ENCODE measurements at places on chromosomes 2 and 18. TPM values are rescaled to one million over a fixed set of nuclear protein-coding genes. Genes with fewer than 3 reads are reported as not detected.
A peak's percentile ranks its signal among the peaks of the same experiment; 100 is the strongest.

- H3K4me3 ChIP-seq = no peak overlapping the region
- no peaks in the 10 kb centered on the region for H3K4me1 ChIP-seq
- DNase-seq = no peak
- H3K27ac ChIP-seq = no peak overlapping the region
- no peaks in the 10 kb centered on the region for H3K27me3 ChIP-seq
Observed at GRCh38 chr2:140359056-140359771, 1579.0 kb upstream of the NXPH2 start.

Gene LCT
- total RNA-seq = not detected

DNA sequence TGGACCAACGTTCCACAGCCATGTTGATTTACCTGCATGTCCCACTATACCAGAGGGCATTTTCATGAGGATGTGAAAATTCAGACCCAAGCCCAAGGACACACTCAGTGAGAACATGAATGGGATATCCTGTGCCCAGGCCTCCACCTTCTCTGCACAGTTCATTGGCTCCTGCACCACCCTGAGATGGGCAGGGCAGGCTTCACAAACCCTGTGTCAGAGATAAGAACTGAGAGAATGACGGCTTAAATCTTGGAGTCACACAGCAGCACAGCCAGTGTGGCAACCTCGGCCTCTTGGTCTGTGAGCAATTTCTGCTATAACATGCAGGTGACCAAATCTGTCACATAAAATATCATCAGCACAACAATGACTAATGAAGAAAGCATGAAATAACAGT, 71.9 kb downstream of the UXS1 start:
- no peak for DNase-seq
- no peak overlapping the region for H3K27ac ChIP-seq
- peaks cover 12% of the 10 kb centered on the region for H3K4me1 ChIP-seq
- H3K27me3 ChIP-seq = no peaks in the 10 kb centered on the region
- H3K36me3 ChIP-seq = peaks cover 99% of the 10 kb centered on the region

Gene ZSWIM2
- not detected for total RNA-seq

DNA sequence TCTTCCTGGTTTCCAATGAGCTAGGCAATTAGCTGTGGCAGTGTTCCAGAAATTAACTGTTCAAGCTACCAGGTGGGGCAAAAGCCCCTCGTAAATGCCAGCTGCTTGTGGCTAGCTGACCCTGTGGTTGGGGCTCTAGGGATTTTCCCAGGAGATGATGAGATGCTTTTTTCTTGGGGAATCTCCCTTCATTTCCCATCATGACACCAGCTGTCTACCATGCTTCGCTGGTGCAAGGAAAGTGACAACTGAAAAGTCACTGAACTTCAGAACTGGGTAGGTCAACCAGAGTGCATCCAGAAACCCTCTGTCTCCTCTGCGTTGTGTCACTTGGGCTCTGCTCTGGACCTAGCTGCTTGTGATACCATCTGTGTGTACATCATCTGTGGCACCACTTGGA, 386.5 kb upstream of the DCC start:
- no peak overlapping the region for H3K27ac ChIP-seq
- H3K27me3 ChIP-seq = no peaks in the 10 kb centered on the region
- no peak overlapping the region for H3K4me3 ChIP-seq
- H3K4me1 ChIP-seq = no peaks in the 10 kb centered on the region

DNA sequence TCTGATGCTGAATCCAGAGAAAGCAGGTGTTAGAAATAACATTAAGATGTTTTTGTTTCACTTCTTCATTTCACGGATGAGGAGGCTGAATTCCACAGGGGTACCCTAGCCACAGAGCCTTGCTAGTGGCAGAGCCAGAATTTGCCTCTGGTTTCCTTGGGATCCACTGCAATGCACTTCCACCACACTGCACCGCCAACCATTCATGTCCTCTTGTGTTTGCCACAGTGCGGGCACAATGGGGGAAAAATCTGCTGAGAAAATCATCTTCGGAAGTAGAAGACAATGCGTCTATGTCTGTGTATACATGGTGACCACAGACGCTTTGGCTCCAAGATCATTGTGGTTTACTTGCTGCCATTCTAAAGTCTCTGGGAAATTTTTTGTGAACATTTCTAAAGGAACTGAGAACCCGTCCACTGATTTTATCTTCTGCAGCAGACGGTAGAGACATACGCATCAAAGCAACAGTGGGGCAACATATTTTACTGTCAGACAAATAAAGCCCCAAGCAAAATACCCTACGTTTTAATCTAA, 14.9 kb downstream of the ICOS start:
- peak overlapping the region; percentile 90 for H3K4me3 ChIP-seq
- peak overlapping the region; percentile 75 for H3K27ac ChIP-seq
- peaks cover 29% of the 10 kb centered on the region for H3K36me3 ChIP-seq
- H3K4me1 ChIP-seq = peaks cover 88% of the 10 kb centered on the region
- DNase-seq = peak; percentile 49

DNA sequence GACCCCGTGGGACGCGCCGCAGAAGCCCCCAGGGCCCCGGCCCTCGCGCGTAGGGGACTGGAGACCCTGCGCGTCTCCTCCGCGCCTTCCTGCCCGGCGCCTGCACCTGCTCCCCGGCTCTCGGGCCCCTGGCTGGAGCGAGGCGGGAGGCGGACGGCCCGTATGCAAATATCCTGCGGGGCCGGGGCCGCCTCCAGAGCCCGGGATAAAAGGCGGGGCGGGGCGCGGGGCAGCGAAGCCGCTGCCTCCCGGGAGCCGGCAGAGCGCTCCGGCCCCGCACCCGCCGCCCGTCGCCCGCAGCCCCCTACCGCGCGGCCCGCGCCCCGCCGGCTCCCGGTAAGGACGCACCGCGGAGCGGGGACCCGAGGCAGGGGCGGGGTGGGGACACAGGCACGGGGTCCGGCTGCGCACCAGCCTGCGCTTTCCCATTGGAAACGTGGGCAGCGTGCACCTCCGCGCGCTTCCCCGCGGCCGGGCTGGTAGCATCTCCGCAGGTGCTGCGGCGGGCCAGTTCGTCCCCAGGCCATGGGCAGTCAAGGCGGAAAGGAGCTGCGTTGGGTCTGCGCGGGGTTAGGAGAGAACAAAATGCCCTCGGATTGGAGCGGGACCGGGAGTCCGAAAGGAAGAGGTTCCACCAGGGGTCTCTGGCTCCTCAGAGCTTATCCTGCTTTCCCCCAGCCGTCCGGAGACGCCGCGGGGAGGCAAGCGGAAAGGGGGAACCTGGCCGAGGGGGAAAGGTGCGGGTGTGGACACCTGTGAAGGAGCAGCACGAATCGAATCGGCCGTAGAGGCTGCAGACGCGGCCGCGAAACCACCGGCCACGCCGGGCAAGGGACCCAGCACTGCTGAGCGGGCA, at the start of gene ATP6V1C2:
ATP6V1C2 (plus strand) TSS at position 235 of the 856 bp plus-strand sequence. CDS start 1,220 bp downstream, outside the sequence.
- peaks cover 31% of the 10 kb centered on the region for H3K27me3 ChIP-seq
- H3K4me3 ChIP-seq = no peak within 1 kb of the TSS
- no peak for DNase-seq
- peaks cover 9% of the 10 kb centered on the region for H3K4me1 ChIP-seq
- H3K36me3 ChIP-seq = no peaks in the 10 kb centered on the region

- H3K4me3 ChIP-seq = no peak overlapping the region
- H3K27me3 ChIP-seq = no peaks in the 10 kb centered on the region
Observed at GRCh38 chr2:239157771-239158170, 243.0 kb downstream of the HDAC4 start.

GRCh38 chr2:241772063-241772499, 4.5 kb upstream of the GAL3ST2 start:
- peaks cover 11% of the 10 kb centered on the region for H3K4me1 ChIP-seq
- H3K36me3 ChIP-seq = no peaks in the 10 kb centered on the region
- H3K27ac ChIP-seq = no peak overlapping the region

DNA sequence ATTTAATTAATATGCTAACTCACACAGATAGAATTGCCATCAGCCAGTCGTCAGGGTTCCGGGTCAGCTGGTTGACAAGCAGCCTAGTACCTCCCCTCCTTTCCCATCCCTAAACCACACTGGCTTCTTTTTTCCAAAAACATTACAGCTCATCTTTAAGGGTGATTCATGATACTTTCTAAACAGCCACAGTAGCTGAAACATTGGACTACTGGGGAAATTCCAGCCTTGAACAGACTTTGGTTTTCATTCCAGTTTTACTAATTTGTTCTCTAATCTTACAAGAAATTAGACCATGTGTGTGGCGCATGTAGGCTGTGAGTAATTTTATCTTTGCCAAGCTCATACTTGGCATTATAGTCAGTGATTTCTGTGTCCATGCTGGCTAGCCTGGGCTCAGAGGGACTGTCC, 110.8 kb downstream of the FMNL2 start:
- no peak overlapping the region for H3K27ac ChIP-seq
- H3K27me3 ChIP-seq = peaks cover 6% of the 10 kb centered on the region
- H3K36me3 ChIP-seq = no peaks in the 10 kb centered on the region

DNA sequence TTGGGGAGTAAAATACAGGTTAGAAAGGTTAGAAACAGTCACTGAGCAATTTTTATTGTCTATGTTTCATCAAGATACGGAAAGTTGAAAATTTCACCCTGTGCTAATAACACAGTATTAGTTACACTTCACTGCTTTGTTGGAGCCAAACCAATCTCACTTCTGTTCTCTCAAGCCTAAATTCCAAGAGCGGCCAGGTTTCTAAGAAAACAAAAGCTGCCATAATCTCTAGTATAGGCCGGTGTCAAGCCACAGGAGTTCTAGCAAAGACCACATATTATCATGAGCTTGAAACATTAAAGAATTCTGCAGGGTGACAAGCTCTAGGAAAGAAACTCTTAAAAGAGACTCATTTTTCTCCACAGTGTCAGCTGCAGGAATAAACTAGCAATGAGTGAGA, 128.7 kb downstream of the TXNL1 start:
- no peak for DNase-seq
- H3K4me3 ChIP-seq = no peak overlapping the region
- no peaks in the 10 kb centered on the region for H3K4me1 ChIP-seq
- peaks cover 2% of the 10 kb centered on the region for H3K27me3 ChIP-seq
- H3K27ac ChIP-seq = no peak overlapping the region

- no peak overlapping the region for H3K27ac ChIP-seq
- no peaks in the 10 kb centered on the region for H3K4me1 ChIP-seq
- no peak for DNase-seq
- no peaks in the 10 kb centered on the region for H3K27me3 ChIP-seq
- no peak overlapping the region for H3K4me3 ChIP-seq
- no peaks in the 10 kb centered on the region for H3K36me3 ChIP-seq
Observed at GRCh38 chr2:6965071-6965795, 48.0 kb downstream of the RNF144A start.

- no peaks in the 10 kb centered on the region for H3K36me3 ChIP-seq
- H3K27me3 ChIP-seq = no peaks in the 10 kb centered on the region
- H3K4me3 ChIP-seq = peak overlapping the region; percentile 42
Observed at GRCh38 chr2:190947141-190947540, 66.5 kb downstream of the GLS start.

Gene CCNYL1
- total RNA-seq = 13.1 TPM

Gene CCDC68
- not detected for total RNA-seq

Gene CNGA3
- total RNA-seq = not detected

DNA sequence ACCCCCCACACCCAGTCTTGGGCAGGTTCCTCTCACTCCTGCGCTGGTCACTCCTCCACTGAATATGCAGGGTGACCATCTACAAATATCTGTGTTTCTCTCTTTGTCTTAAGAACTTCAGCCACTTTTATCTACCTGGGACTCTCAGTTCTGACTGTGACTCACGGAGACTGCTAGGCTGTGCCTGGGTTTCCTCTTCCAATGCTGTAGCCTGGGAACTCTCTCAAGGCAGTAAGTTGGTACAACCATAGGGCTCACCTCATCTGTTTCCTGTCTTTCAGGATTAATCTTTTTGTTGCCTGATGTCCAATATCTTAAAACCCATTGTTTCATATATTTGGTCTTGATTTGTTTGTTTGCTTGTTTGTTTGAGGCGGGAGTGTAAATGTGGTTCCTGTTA, 47.2 kb upstream of the ZNF396 start:
- no peak for DNase-seq
- H3K27ac ChIP-seq = no peak overlapping the region
- no peak overlapping the region for H3K4me3 ChIP-seq

DNA sequence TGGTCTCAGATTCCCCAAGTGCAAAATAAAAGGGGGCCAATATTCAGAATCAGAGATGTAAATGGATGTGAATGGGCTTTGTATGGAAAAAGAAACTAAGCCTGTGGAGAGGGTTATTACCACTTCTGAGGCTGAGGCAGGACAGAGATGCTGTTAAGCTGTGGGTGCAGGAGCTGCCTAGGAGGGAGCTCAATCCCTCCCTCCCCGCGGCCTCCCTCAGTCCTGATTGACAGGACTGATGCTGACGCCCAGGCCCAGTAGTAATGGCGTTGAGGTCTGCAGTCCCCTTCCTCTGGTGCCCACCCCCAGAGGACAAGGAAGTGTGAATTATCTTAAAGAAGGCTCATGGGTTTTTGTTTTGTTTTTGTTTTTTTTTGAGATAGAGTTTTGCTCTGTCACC, 40.4 kb downstream of the PSD4 start:
- no peak for DNase-seq
- H3K27ac ChIP-seq = no peak overlapping the region
- H3K4me3 ChIP-seq = no peak overlapping the region
- H3K27me3 ChIP-seq = no peaks in the 10 kb centered on the region

Gene CELF4
- total RNA-seq = not detected

DNA sequence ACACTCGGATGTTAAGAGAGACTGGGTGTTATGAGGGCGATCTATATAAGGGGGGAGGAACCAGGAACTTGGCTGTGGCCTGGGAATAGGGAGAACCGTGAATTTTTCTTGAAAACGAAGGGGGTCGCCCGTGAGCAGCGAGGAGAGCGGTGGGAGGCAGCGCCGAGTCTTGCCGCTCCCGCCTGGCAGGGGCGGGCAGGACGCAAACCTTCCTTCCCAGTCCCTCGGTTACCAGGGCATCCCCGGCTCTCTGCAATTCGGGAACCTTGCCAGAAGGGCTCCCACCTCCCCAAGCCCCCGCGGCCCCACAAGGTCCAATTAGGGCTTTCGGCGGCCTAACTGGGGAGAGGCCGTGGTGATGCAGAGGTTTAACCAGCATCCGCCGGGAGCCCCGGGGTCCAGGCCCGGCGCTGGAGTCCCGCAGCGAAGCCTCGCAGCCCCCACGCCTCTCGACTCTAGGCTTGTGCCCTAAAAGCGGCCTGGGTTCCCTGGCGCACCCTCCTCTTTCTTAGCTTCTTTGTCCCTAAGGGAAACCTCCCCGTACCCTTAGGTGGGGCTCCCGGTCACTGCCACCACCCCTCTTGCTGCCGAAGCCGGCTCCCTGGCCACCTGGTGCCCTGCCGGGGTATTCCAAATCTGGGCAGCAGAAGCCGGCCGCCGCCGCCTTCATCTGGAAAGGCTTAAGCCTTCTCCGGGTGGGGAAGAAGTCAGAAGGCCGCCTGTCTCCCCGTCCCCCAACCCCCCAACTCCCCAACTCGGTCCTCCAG, 680 bp upstream of the FHOD3 start:
- H3K36me3 ChIP-seq = no peaks in the 10 kb centered on the region
- peaks cover 18% of the 10 kb centered on the region for H3K27me3 ChIP-seq
- no peak for DNase-seq
- no peak overlapping the region for H3K27ac ChIP-seq
- peaks cover 20% of the 10 kb centered on the region for H3K4me1 ChIP-seq

Data from CD4-positive, CD25-positive, alpha-beta regulatory T cell (primary cell).